ENCODE measurements at places on chromosomes 2 and 18. TPM values are rescaled to one million over a fixed set of nuclear protein-coding genes. Genes with fewer than 3 reads are reported as not detected.

- H3K4me1 ChIP-seq = peaks cover 4% of the 10 kb centered on the region
- no peak overlapping the region for H3K27ac ChIP-seq
- H3K4me3 ChIP-seq = no peak overlapping the region
- H3K36me3 ChIP-seq = no peaks in the 10 kb centered on the region
- no peak for DNase-seq
Measured at GRCh38 chr2:105915005-105915558, 170.4 kb downstream of the NCK2 start.

GRCh38 chr2:102581911-102582310, 37.4 kb upstream of the SLC9A2 start:
- H3K4me1 ChIP-seq = peaks cover 14% of the 10 kb centered on the region
- no peak overlapping the region for H3K4me3 ChIP-seq
- H3K36me3 ChIP-seq = no peaks in the 10 kb centered on the region
- no peak for DNase-seq
- H3K27me3 ChIP-seq = no peaks in the 10 kb centered on the region

DNA sequence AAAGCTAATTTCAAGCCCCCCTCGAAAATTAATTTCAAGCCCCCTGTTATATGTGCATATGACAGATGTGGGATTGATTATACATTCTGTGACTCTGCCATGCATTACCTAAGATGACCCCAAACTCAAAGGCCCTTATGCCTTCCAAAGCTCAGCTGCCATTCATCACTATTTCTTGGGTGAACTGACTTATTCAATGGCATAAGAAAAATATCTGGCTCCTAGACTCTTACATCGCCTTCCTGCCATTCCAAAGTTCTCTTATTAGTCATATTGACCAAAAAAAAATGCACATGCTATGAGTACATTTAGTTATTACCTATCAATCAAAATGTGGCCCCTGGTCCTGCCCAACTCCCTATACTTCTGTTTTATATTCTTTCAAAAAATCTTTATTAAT, 291.8 kb upstream of the CHAC2 start:
- no peaks in the 10 kb centered on the region for H3K27me3 ChIP-seq
- H3K27ac ChIP-seq = no peak overlapping the region
- H3K36me3 ChIP-seq = no peaks in the 10 kb centered on the region
- H3K4me1 ChIP-seq = no peaks in the 10 kb centered on the region
- DNase-seq = no peak
- H3K4me3 ChIP-seq = no peak overlapping the region

- no peaks in the 10 kb centered on the region for H3K36me3 ChIP-seq
- no peaks in the 10 kb centered on the region for H3K4me1 ChIP-seq
- H3K27ac ChIP-seq = no peak overlapping the region
- DNase-seq = no peak
- H3K27me3 ChIP-seq = no peaks in the 10 kb centered on the region
Measured at GRCh38 chr2:144281476-144281875, 238.4 kb downstream of the ZEB2 start.

The CRIM1 gene
- polyA plus RNA-seq = 0.89 TPM

- H3K4me3 ChIP-seq = no peak overlapping the region
- H3K36me3 ChIP-seq = no peaks in the 10 kb centered on the region
- no peak overlapping the region for H3K27ac ChIP-seq
- H3K27me3 ChIP-seq = no peaks in the 10 kb centered on the region
- H3K4me1 ChIP-seq = no peaks in the 10 kb centered on the region
Measured at GRCh38 chr18:69674292-69674877, 273.3 kb downstream of the CD226 start.

GRCh38 chr2:16129716-16130540, 189.6 kb downstream of the MYCN start:
- H3K27ac ChIP-seq = no peak overlapping the region
- no peaks in the 10 kb centered on the region for H3K36me3 ChIP-seq
- peaks cover 15% of the 10 kb centered on the region for H3K4me1 ChIP-seq
- no peaks in the 10 kb centered on the region for H3K27me3 ChIP-seq

DNA sequence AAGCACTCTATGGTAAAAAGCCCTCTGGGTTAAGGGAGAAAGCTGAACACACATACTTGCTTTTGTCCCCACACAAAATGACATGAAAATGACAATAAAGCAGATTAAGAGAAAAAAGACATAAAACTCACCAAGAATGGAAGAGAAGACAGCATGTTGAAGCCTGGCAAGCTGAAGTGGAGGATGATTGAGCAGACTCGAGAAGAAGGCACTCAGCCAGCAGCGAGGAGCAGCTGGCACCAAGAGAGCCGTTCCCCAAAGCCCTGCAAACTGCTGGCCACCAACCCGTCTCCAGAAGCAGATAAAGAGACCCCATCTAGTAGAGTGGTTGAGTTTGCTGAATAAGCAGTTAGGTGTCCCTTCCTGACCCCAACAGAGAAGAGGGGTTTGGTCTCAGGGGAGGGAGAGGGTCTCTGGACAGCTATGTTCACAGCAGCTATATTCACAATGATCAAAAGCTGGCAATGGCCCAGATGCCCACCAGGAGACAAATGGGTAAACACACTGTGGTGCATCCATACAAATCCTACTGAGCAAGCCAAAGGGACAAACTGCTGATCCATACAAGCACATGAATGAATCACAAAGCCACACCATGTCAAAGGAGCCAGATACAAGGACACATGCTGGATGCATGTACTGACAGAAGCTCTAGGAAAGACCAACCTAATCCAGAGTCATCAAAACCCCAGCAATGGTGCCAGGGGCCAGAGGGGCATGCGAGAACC, 36.9 kb downstream of the FAM168B start:
- DNase-seq = no peak
- no peaks in the 10 kb centered on the region for H3K27me3 ChIP-seq
- no peaks in the 10 kb centered on the region for H3K4me1 ChIP-seq
- no peak overlapping the region for H3K27ac ChIP-seq
- peaks cover 18% of the 10 kb centered on the region for H3K36me3 ChIP-seq

DNA sequence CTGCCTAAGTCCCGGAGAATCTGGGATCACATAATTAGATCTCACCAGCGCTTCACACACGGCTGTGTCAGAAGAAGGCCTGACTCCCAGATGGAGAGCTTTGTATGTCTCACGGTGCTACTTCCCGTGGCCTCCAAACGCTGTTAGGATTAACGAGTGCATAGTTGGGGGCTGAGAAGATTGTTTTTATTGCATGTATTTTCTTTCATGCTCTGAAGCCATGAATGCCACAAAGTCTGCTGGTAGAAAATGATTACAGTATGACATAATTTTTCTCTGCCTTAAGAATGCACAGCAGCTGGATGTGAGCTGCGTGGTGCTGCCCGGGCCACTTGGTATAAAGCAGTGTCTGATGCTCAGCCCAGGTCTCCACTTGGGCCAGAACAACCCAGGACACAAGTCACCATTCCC, 166.5 kb downstream of the SEPTIN10 start:
- DNase-seq = no peak
- no peaks in the 10 kb centered on the region for H3K27me3 ChIP-seq
- no peaks in the 10 kb centered on the region for H3K36me3 ChIP-seq
- no peaks in the 10 kb centered on the region for H3K4me1 ChIP-seq
- H3K4me3 ChIP-seq = no peak overlapping the region

DNA sequence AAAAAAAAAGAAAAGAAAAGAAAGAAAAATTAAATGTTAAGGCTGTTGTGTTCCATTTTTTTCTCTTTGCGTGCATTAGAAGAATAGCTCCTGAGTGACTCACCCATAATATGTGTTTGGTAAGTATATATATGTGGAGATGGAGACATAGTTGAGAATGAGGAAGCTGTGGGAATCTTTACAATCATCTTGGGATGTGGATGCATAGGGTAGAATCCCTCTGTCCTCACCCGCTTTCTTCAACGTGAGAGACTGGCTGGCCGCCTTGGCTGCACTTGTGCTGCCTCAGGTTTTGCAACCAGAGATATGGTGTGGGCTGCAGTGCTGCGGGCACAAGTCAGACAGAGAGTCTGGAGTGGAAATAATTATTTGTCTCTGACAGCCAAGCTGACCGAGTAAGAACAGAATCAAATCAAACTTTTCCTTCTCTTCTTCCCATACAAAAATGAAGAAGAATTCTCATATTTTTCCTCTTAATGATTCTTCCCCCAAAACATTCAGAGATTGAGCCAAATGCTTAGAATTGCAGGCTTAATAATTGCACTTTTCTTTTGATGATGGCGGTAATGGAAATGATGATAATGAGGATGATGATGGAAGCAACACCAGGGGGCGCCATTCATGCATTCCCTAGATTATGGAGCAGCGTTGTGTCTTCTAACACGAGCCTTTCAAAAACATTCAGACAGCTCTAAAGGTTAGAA, 48.5 kb downstream of the SERPINB7 start:
- H3K4me1 ChIP-seq = no peaks in the 10 kb centered on the region
- DNase-seq = peak; percentile 21
- no peaks in the 10 kb centered on the region for H3K36me3 ChIP-seq
- no peaks in the 10 kb centered on the region for H3K27me3 ChIP-seq

DNA sequence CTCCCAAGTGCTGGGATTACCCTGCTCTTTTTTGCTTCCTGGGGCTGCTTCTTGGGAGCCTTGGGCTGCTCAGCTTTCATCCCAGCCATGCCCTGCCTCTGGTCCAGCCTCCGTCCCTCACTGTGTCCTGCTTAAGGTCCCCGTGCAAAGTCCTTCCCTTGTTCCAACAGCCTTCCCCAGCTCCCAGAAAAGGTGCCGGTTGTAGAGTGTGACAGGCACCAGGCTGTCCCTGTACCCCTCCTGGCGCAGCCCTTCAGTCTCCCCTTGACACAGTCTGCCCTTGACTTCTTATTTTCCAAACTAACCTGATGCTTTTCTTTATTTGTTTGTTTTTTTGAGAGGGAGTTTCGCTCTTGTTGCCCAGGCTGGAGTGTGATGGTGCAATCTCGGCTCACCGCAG, 20.1 kb upstream of the ALPI start:
- no peak overlapping the region for H3K4me3 ChIP-seq
- peaks cover 3% of the 10 kb centered on the region for H3K27me3 ChIP-seq
- no peaks in the 10 kb centered on the region for H3K4me1 ChIP-seq
- no peaks in the 10 kb centered on the region for H3K36me3 ChIP-seq
- no peak overlapping the region for H3K27ac ChIP-seq

DNA sequence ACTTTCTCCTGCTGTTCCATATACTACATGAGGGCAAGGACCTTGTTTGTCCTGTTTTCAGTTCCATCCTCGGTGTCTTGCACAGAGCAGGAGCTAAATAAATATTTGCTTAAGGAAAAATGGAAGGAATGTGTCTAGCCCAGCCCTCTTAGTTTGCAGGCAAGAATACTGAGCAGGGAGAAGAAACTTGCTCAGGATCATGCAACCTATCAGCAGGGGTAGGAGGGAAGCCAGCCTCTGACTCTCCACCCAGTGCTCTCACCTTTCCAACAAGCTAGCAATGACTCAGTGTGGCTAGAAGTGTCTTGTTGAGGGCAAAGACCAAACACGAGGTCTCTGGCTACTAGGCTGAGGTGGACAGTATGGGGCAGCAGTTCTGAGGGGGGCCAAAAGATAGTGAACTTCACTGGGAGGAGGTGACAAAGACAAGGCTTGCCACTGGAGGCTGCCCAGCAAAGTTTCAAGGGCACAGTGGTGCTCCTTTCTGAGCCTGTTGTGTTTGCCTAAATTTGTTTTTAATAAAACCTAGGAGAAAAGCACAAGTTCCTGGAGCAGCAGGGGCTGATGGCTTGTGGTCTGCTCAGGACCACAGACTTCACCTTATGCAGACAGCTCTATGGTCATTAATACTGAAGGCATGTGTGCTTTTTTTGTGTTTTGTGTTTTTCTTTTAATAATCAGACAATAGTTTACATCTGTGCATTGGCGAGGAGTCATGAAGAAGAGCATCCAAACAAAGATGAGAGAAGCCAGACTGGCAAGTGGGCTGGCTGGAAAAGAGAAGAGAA, 49.1 kb upstream of the CTAGE1 start:
- no peaks in the 10 kb centered on the region for H3K36me3 ChIP-seq
- DNase-seq = peak; percentile 71
- H3K27me3 ChIP-seq = no peaks in the 10 kb centered on the region
- peaks cover 34% of the 10 kb centered on the region for H3K4me1 ChIP-seq
- no peak overlapping the region for H3K4me3 ChIP-seq

GRCh38 chr2:163604941-163605555, 130.8 kb downstream of the FIGN start:
- H3K27ac ChIP-seq = no peak overlapping the region
- DNase-seq = no peak
- no peaks in the 10 kb centered on the region for H3K36me3 ChIP-seq
- H3K27me3 ChIP-seq = no peaks in the 10 kb centered on the region
- no peaks in the 10 kb centered on the region for H3K4me1 ChIP-seq

The PARD3B gene
- polyA plus RNA-seq = 2.8 TPM

Data from small intestine (tissue), 16 donors.